ENCODE measurements at places on chromosomes 16 and 17.

- DNase-seq: no peak
Observed at GRCh38 chr17:5838661-5839300, 231.4 kb upstream of the WSCD1 start.

- peak; percentile 23 for DNase-seq
Observed at GRCh38 chr17:37488009-37488604, 1.6 kb upstream of the DUSP14 start.

GRCh38 chr17:41048441-41048840 is 1.3 kb upstream of the KRTAP2-1 start:
- no peak for DNase-seq

GRCh38 chr17:28746611-28747050 is 2.8 kb downstream of the TRAF4 start:
- DNase-seq: no peak

- DNase-seq: no peak
Observed at GRCh38 chr16:77965346-77965745, 57.0 kb upstream of the CLEC3A start.

Data from NCI-H187 (cell line).